ENCODE measurements at places on chromosomes 2 and 18. TPM values are rescaled to one million over a fixed set of nuclear protein-coding genes. Genes with fewer than 3 reads are reported as not detected.

XIRP2 gene
- not detected for total RNA-seq

SLC8A1 gene
- 0.17 TPM for total RNA-seq

CNGA3 gene
- 0.09 TPM for total RNA-seq

BUB1 gene
- 45.1 TPM for total RNA-seq

PRSS56 gene
- total RNA-seq: 0.12 TPM

C2orf66 gene
- total RNA-seq: not detected

NUP35 gene
- 32.1 TPM for total RNA-seq

SLC4A5 gene
- 0.34 TPM for total RNA-seq

NOSTRIN gene
- 1.9 TPM for total RNA-seq

CAMKMT gene
- 5.1 TPM for total RNA-seq

CAVIN2 gene
- 52.2 TPM for total RNA-seq

IL36A gene
- not detected for total RNA-seq

VWC2L gene
- total RNA-seq: not detected

NEB gene
- total RNA-seq: 0.35 TPM

PID1 gene
- 4.3 TPM for total RNA-seq

CHRNA1 gene
- total RNA-seq: not detected

REL gene
- 3.5 TPM for total RNA-seq

PLB1 gene
- total RNA-seq: 2.6 TPM

SULT1C2 gene
- 0.33 TPM for total RNA-seq

FSHR gene
- not detected for total RNA-seq

GPR55 gene
- not detected for total RNA-seq

DSEL gene
- 0.53 TPM for total RNA-seq

FOXI3 gene
- 0.03 TPM for total RNA-seq

RESP18 gene
- total RNA-seq: not detected

SLC20A1 gene
- 171 TPM for total RNA-seq

NFU1 gene
- total RNA-seq: 45.4 TPM

SERPINB10 gene
- not detected for total RNA-seq

TCF7L1 gene
- total RNA-seq: 11.6 TPM

RNF152 gene
- total RNA-seq: 0.13 TPM

MZT2A gene
- total RNA-seq: 117 TPM

SPDYA gene
- 0.25 TPM for total RNA-seq

TUBA3E gene
- 6.3 TPM for total RNA-seq

YWHAQ gene
- total RNA-seq: 1,184 TPM

SMYD1 gene
- not detected for total RNA-seq

GAL3ST2 gene
- 0.15 TPM for total RNA-seq

NRP2 gene
- 133 TPM for total RNA-seq

LONRF2 gene
- 1.5 TPM for total RNA-seq

POTEC gene
- total RNA-seq: not detected

OBSL1 gene
- total RNA-seq: 15.2 TPM

SH3RF3 gene
- 0.61 TPM for total RNA-seq

NAT8 gene
- not detected for total RNA-seq

LRRTM1 gene
- not detected for total RNA-seq

RPRM gene
- total RNA-seq: 0.11 TPM

LCT gene
- total RNA-seq: 0.04 TPM

SKOR2 gene
- total RNA-seq: not detected

CPLX4 gene
- total RNA-seq: not detected

DSC1 gene
- not detected for total RNA-seq

UNC80 gene
- 0.02 TPM for total RNA-seq

UGT1A3 gene
- not detected for total RNA-seq

LPIN2 gene
- total RNA-seq: 14.7 TPM
